Right ventricle myocardium superior (tissue), 1 donor: ENCODE measurements at places on chromosomes 4 and X. TPM values are rescaled to one million over a fixed set of nuclear protein-coding genes. Genes with fewer than 3 reads are reported as not detected.

- no peak for DNase-seq
These were observed 534.9 kb upstream of the DIPK2B start for GRCh38 chrX:45735571-45735970.

TENM3 gene
- 3.0 TPM for total RNA-seq

GRCh38 chr4:1746265-1746691 lies 25.0 kb downstream of the TACC3 start:
- DNase-seq: peak; percentile 81

FGG gene
- total RNA-seq: not detected

TMPRSS11D gene
- total RNA-seq: not detected

DNA sequence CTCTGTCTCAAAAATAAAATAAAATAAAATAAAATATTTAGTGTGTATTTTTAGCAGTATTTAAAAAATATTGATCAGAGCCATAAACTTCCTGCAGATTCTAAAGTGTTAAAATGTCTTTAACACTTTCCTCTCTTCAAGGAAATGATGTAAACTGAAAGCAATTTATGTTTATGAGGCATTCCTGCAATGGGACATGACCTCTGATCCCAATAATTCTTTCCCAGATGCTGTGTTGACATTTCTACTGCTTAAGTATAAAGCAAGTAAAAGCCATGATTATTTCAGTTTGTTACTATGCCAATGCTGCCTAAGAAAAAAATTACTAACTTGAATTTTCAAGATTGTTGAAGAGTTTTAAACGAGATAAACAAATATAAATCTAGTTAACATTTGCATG lies 29.0 kb downstream of the COQ2 start:
- DNase-seq: no peak

DNA sequence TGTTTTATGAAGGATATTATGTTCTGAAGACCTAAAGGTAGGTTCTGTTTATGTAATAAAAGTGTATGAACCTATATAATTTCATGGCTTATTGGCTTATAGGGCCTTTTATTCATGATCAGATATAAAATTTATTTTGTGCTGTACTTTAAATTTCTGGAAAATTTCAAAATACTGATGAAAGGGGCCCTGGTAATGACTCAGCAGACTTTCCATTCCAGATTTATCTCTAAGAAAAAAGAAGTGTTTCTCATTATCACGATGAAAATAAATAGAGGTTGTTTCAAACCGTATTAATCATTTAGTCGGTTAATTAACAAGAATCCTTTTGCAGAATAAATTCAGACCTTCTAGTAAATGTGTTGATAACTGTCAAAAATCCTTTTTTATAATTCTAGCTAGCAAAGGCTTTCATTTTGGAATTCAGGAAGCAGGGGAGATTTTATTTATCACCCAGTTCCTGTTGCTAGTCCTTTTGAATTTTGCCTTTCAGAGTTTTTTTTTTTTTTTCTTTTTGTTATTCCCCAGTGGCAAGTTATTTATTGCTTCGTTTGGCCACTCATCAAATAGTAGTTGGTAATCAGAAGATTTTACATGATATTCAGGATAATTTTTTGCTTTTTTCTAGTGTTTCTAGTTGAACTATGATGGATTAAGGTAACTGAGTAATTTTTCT lies 5.4 kb upstream of the TAPT1 start:
- DNase-seq: no peak

GRCh38 chr4:3305610-3306371 lies 13.0 kb downstream of the RGS12 start:
- DNase-seq: peak; percentile 9

- no peak for DNase-seq
These were observed 97.0 kb upstream of the STIM2 start for GRCh38 chr4:26763648-26764047.

DNA sequence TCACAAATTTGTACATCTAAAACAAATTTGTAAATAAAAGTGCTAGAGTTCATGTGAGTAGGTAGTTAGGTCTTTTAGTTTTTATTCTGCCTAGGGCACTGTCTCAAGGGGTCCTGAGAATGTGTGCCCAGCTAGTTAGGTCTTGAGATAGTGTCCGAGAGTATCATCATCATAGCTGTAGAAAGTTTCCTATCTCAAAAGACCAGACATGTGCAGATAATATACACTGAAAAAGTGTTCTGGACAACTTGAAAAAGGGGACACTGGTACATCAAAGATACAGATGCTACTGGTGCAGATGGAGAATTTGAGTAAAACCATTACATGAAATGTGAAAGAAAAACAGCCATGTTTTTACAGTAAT lies 1.8 kb upstream of the ZCCHC4 start:
- no peak for DNase-seq
